ENCODE measurements at places on chromosomes 12 and 14.

DNA sequence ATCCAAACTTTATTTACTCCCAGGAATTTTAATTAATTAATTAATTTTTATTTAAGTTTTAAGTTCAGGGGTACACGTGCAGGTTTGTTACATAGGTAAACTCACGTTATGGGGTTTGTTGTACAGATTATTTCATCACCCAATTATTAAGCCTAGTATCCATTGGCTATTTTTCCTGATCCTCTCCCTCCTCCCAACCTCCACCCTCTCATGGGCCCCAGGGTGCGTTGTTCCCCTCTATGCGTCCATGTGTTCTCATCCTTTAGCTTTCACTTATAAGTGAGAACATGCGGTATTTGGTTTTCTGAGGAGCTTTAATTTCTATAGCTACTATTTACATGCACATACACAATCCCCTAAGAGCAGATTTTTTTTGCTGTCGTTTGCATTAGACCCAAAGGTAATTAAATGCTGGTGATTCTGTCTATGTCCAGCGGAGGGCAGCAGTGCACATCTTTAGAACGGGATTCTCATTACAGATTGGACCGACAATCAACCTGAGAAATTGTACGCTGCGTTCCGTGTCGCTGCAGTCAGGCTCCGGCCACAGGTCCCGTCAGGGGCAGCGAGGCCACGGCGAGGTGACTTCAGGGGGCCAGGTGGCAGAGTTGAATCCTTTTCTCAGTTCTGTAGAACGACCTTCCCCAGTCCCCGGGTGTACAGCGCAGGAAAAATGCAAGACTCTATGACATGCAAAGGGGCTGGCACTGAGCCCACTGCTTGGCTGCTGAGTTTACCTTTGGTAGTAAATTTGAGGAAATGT lies 11.6 kb downstream of the TMEM30B start:
- DNase-seq: peak; percentile 73

DNA sequence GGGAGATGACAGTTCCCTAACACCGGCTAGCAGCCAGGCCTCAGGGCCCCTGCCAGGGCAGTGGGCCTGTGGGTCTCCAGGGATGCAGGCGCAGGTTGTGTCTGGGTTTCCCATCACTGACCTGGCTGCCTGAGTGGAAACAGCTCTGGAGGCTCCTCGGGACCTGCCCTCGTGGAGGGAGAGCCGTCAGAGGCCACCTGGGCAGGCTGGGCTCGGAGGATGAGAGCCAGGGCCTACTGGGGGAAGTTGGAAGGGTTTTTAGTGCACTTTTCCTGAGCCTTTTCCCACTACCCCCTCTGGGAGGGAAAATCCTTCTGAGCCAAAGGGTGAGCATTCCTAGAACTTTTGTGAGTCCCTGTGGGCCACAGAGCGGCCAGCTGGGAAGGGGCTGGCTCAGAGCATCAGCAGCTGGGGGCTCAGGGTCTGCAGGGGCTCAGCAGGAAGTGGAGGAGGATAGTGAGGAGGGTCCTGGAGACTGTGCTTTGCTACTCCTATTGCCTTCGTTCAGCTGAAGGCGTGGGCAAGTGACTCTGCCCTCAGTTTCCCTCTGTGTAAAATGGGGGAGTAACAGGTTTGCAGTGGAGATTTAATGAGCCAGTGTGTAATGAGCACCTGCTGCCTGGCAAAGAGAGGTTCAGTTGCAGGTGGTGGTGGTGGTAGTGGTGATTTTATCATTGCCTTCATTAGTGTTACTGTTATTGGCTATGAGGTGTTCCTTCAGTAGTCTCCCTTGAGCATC lies 1.8 kb downstream of the SH2B3 start:
- no peak for DNase-seq

DNA sequence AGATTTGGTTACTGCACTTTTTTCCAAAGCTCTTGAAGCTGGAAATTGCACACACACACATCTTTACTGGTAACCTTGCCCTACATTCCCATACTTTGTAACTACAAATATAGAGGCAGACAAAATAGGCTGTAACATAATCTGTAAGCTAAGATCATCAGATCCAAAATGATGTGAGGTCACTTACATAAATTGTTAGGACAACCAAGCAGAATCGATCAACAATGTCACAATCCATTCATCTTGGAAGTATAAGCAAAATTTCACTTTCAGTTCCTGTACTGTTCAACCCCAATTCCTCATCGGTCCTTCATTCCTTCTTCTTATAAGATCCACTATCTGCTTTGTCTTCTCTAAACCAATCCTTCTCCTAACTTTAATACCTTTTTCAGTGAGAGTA lies 72.6 kb downstream of the EPS8 start:
- DNase-seq: no peak

GRCh38 chr12:69044887-69045286 lies 111.9 kb upstream of the CPM start:
- DNase-seq: no peak

- DNase-seq: no peak
Observed at GRCh38 chr14:23297611-23298277, 4.9 kb downstream of the PPP1R3E start.

GRCh38 chr12:49236423-49236822 lies 28.5 kb upstream of the TUBA1C start:
- DNase-seq: no peak

DNA sequence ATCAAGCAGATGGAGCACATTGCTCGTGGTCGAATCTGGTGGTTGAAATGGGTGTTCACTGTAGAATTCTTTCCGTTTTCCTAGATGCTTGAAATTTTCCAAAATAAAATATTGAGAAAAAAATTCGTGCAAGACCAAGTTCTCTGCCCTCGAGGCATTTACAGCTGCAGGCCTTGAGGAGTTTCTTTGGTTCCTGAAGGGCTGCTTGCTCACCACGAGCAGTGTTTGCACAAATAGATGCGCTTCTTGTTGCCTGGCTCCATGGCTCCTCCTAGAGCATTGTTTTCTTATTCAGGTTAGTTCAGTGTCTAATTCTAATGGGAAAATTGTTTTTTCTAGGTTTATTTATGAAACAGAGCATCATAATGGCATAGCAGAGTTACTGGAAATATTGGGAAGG lies 74.5 kb upstream of the DYNC1H1 start:
- no peak for DNase-seq

All from fibroblast of skin of right biceps (primary cell).